ENCODE measurements at places on chromosomes 2 and 18.

DNA sequence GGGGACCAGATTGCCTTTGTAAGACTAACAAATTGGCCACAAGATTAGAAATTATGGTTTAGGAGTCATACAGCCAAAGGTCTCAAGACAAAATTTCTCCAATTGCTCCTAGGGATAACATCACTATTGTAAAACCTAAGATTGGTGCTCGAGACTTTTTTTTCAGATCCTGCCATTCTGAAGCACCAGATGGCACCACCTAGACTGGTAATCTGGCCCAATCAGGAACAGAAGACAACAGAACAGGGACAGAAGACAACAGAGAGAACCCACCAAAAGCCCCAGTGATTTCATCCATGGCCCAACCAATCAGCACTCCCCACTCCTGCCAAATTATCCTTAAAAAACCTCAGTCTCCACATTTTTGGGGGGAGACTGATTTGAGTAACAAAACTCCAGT lies 66.8 kb downstream of the LINC00305 start:
- DNase-seq, result no peak

GRCh38 chr18:12580630-12581342 lies 77.1 kb downstream of the SPIRE1 start:
- DNase-seq, result no peak

GRCh38 chr2:54666131-54666633 lies 57.3 kb upstream of the EML6 start:
- no peak for DNase-seq

- no peak for DNase-seq
Measured at GRCh38 chr2:36376319-36376765, 20.8 kb downstream of the CRIM1 start.

- DNase-seq, result no peak
Measured at GRCh38 chr2:199458009-199458805, 468 bp upstream of the SATB2 start.

DNA sequence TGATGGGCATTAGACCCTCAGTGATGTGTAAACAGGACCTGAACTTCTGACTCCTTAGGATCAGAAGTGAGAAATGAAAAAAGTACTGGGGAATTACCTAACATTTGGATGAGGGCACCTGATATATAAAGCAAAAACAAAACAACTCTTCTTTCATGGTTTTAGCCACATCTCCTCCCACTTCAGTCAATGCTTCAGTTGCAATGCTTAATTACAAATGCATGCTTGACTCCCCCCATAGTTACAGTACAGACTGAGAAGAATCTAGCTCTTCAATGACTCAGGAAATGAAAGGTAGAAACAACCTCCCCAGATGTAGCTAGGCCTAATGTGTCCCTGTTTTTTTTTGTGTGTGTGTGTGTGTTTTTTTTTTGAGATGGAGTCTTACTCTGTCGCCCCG lies 276.8 kb upstream of the POU3F3 start:
- no peak for DNase-seq

- no peak for DNase-seq
Measured at GRCh38 chr2:118803012-118803411, 44.4 kb downstream of the EN1 start.

- DNase-seq, result no peak
Measured at GRCh38 chr2:187136646-187137045, 287.7 kb upstream of the ZSWIM2 start.

GRCh38 chr18:6058941-6059340 lies 163.6 kb upstream of the TMEM200C start:
- DNase-seq, result no peak

DNA sequence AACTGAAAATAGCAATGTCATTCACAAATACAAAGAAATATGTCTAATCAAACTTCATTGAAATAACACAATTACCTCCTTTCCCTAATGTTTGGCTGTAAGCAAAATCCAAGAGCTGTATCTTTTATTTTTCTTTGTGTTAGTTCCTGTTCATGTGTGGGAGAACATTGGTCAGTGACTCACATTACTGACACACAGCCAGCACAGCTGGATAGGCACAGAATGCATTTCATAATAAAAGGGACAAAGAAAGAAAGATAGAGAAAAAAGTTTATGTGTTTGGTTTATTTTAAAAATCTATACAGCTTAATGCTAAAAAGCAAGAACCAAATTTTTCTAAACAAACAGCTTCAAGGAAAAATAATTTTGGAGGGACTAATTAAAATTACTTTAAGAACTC lies 185.6 kb upstream of the COL3A1 start:
- no peak for DNase-seq

DNA sequence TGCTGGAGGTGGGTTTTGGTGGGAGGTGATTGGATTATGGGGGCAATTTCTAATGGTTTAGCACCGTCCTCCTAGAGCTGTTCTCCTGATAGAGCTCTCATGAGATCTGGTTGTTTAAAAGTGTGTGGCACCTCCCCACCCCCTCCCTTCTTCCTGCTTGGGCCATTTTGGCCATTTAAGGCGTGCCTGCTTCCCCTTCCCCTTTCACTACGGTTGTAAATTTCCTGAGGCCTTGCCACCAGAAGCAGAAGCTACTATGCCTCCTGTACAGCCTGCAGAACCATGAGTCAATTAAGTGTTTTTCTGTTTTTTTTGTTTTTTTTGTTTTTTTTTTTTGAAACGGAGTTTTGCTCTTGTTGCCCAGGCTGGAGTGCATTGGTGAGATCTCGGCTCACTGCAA lies 335.7 kb upstream of the HS6ST1 start:
- no peak for DNase-seq

DNA sequence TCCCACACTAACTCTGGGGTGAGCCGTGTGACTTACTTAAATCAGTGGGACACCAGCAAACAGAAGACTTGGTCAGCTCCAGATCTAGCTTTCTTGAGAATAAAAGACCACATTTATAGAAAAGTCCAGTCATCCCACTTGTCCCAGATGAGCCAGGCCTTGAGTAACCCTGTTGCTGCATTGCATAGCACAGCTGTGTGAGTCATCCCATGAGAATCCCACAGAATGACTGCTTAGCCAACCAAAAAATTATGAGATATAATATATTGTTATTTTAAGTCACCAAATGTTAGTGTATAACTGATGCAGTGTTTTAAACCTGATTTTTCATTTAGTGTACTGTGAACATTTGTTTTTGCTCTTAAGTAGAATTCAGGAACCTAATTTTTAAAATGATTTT lies 94.2 kb upstream of the FSHR start:
- no peak for DNase-seq

DNA sequence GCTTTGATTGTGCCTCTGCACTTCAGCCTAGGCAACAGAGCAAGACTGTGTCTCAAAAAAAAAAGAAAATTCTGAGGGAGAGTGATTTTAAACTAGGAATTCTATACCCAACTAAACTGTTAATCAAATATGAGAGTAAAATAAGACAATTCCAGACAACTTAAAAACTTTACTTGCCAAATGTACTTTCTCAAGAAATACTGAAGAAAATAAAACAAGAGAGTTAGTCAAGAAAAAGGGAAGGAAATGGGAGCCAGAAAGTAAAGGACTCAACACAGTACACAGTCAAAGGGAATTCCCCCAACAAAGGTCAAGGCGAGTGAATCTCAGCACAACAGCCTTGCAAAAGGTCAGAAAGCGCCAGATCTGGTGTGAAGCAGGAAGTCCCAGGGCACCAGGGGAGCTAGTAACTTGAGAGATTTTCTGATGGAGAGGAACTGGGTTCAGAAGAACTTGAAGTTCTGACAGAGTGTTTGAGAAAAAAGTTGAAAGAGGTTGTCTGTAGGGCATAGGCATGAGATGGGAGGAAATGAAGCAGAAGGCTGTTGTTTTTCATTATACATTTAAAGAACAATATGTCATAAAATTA lies 22.6 kb upstream of the TBC1D8 start:
- DNase-seq, result no peak

DNA sequence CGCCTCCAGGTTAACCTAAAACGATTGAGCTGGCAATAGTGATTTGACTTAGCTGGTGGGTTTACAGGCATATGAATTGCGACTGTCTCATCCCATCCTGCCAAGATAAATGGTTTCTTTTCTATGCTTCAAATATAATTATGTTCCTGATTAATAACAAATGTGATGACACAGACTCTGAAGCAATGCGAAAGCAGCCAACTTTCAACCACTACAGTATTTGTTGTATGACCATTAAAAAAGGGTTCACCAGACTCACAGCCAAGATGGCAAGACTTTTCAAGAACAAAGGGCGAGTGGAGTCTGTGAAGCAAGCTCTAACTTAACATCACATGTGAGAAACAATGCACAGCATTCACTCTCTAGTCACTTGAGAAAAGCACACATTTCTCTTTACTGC lies 186.6 kb downstream of the PID1 start:
- DNase-seq, result no peak

GRCh38 chr2:162126527-162126926 lies 25.5 kb downstream of the GCG start:
- no peak for DNase-seq

DNA sequence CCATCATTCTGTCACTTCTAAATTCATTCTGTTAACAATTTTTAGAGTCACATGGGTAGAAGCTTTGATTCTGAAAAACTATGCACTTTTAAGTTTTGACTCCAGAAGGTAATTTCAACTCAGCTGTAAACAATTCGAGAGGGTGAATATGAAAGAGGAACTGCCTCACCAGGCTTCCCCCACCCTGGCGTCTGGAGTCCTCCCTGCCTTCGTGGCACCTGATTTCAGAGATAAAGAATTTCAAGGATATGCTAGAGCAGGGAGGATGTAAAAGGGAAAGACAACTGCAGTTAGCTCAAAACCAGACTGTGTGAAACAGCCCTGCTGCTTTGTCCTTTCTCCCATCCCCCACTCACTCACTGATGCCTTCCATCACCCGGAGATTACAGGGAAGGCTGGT lies 40.7 kb downstream of the ONECUT2 start:
- no peak for DNase-seq

GRCh38 chr2:9327873-9328352 lies 95.4 kb downstream of the ITGB1BP1 start:
- DNase-seq, result no peak

DNA sequence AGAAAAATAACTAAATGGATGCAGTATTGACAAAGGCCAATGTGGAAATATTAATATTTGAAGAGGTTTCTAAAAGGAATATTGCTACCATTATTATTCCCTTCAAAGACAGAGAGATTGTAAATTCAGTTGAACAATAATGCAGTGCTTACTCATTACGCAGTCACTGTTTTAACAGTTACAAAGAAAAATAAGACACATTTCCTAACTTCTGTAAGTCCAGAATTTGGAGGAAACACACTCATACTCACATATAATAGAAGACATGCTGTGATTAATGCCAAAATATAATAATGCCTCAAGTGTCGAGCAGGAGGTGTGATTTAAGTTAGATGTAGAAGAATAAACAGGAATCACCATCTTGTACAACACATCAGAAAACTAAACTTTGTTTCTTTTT lies 389.2 kb downstream of the FBXO15 start:
- no peak for DNase-seq

DNA sequence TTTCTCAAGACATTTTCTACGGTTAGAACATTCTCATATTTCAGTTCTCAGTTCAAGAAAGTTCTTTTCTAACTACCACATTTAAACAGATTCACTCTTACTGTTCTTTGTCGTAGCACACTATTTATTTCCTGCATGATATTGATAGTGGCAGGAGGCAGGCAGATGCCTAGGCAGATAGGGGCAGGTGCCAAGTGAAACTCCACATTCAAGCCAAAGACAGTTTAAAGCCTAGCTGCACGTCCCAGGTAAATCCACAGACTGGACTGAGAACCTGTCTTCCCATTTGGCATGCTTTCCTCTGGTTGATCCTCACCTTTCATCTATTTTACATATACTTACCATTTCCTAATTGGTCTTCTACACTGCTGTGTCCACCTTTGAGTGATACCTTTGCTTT lies 359.3 kb downstream of the TMX3 start:
- no peak for DNase-seq

DNA sequence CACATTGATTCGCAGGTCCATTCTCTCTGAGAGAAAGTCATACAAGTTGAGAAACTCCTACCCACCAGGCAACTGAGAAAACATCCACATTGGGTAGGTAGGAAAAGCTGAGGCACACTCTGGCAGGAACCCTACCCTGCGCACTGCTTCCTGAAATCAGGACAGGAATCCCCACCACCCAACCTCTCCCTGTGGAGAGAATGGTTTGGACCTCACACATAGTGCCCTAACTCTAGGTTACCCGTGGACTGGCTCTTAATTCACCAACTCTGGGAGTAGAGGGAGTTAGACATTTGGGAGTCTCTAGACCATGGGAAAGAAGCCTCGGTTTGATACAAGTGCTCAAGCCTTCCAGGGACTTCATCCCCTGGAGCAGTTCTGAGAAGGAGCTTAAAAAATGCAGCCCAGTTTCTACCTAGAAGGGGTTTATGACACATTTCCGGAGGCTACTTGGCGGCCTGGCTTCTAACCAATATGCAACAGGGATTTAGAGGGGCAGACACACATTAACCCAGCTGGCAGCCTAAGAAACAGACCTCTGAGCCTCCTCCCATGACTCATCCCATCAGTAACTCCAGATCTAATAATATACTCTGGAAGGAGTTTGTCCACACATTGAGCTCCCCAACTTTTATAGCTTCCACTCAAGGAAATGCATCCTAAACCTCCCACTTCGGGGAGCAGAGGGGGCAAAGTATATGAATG lies 136.7 kb downstream of the EML6 start:
- no peak for DNase-seq

DNA sequence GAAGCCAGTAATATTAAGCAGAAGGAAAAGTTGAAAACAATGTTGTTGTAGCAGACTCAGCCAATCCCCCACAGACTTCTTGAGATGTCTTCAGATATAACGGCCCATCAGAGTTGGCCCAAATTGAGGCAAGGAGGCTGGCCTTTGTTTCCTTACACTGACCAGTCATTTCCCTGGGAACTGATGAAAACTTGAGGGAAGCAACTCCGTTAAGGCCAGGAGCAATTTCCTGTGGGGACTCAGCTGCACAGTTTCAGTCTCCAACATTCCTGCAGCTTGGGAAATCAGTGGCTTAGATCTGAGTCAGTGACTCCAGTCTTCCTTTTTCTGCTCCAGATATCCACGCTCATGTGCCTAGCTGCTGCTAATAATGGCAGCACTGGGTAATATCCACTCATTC lies 75.7 kb downstream of the FTCDNL1 start:
- DNase-seq, result no peak

- no peak for DNase-seq
Measured at GRCh38 chr2:240139011-240139441, 1.4 kb downstream of the OTOS start.
